ENCODE measurements at places on chromosomes 7 and 10.

GRCh38 chr7:25031432-25031831 lies 51.5 kb upstream of the OSBPL3 start:
- DNase-seq: no peak

- no peak for DNase-seq
Observed at GRCh38 chr10:33160151-33160550, 174.3 kb downstream of the NRP1 start.

DNA sequence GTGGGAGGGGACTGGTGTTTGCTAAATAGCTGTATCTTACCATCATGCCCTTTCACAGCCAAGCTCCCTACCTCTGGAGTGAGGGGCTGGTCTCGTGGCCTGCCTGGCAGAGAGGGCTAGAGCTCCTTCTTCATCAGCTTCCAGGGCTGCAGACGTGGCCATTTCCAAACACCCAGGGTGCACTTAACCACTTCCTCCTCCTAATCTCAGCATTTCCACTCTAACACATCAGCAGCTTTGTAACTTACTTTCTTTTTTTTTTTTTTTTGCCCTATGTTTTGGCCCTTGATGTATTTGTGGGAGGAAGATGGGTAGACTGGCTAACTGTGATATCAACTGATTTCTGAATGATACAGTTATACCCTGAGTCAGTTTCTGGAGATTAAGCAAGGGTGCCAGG lies 27.4 kb downstream of the LRRC4 start:
- DNase-seq: no peak

DNA sequence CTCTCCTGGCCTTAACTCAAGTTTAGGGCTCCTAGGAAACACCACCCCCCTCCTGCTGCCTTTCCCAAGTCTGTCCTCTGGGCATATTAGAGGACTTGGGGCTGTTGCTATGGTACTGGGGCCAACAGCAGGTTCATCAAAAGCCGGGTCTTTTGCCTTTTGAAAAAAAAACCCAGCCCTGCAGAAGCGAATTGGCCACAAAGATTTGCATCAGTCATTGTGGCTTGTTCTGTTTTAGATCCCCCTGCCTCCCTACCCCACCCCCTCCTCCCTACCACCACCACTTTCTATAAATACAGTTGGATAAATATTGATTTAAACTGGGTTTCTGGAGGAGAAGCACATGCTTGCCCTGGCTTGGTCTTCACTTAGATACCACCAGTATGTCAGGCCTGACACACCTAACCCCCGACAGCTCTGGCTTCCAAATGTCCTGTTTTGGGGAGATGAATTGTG lies 7.0 kb downstream of the MXI1 start:
- no peak for DNase-seq

GRCh38 chr10:43160921-43161255 lies 22.6 kb downstream of the CSGALNACT2 start:
- no peak for DNase-seq

DNA sequence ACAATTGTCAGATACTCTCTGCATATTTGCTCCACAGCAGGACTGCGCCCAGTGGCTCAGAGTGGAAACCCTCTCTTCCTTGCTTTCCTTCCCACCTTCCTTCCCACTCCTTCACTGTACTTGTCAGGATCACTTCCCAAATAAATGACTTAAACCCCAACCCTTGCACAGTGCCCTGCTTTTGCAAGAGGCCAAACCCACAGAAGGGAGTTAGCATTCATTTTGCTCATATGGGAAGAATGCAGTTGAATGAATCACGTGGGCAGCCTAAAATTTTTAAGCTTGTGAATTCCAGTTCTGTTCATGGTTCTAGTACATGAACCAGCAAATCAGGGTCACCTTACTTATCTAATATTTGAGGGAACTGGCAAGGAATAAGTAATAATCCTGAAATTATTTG lies 47.7 kb upstream of the SFMBT2 start:
- no peak for DNase-seq

DNA sequence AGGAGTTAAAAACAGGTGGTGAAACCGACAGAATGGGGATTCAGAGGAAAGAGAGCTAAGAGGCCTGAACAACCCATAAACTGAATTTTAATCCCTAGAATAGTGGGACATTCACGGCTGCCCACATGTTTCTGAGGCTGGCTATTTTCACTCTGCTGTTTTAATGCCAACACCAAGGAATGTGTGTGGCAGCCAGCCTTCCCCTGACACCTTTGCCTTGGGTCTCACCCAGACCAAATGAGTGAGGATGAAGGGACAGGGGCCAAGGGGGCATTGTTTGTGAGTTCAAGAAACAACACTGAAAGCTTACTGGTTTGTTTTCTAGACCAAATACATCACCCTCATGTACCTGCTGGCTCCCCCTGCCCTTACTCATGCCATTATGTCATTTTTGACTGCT lies 164.3 kb downstream of the JAZF1 start:
- no peak for DNase-seq

- no peak for DNase-seq
Observed at GRCh38 chr7:140161047-140161446, 15.7 kb downstream of the KDM7A start.

DNA sequence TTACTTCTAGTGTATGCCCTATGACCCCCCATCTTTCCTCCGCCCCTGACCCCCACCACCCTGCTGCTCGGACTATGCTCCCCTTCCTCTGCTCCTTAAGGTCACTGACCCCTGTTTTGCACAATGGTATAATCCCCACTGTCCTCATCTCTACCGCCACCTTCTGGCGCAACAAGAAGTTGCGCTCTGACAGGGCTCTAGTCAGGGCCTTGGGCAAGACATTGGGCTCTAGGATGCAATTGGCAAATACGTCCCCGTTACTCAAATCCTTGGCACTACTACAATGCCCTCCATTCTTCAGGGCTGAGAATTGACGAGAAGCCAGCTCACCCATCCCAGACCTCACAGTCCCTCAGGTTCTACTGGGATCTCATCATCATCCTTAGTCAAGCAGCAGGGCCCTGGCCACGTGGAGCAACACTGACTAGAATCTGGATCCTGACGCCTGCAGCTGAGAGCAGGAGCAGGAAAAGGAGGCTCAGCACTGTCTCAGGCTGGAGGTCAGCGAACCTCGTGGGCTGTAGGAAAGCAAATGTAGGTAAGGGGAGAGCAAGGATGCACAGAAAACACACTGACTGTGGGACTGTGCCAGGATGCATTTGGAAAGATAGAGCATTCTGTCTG lies 10.6 kb downstream of the LRIT2 start:
- no peak for DNase-seq

- no peak for DNase-seq
Observed at GRCh38 chr7:50696810-50697582, 85.7 kb downstream of the GRB10 start.

DNA sequence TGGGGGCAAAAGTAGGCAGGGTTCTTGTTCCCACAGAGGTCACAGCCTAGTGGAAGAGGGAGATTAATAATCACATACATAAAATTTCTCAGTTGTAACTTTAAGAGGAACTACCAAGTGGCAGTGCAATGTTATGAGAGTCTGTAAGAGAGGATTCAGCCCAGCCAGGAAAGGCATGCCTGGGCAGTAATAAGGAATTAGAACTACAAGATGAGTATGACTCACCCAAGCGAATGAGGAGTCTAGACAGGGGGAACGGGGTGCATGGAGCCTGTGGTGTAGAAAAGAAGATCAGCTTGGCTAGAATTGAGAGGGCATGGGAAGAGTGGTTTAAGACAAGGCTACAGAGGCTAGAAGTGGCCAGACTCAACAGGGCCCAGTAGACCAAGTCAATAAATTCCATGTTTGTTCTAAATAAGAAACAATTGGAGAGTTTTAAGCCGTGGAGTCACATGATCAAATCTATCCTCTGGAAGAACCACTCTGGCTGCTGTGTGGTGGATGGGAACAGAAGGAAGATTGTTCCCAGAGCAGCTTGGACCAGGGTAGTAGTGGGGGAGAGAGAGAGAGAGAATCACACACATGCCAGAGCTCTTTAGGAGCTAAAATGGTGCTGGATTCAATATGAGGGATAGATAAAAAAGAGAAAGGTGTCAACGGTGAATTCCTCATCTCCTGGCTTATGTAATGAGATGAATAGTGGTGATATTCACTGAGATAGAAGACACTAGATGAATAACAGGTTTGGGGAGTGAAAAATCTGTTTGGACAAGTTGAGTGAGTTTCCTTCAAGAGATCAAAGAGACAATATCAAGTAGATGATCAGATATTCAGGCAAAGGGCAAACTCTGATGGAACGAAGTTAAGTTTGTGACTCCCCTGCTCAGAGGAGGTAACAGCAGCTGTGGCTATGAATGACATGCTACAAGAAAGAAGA lies 265.1 kb downstream of the FGFR2 start:
- no peak for DNase-seq

- no peak for DNase-seq
Observed at GRCh38 chr7:65967361-65968155, 14.5 kb downstream of the GUSB start.

GRCh38 chr10:16816171-16816570 lies 1.1 kb downstream of the RSU1 start:
- DNase-seq: no peak

DNA sequence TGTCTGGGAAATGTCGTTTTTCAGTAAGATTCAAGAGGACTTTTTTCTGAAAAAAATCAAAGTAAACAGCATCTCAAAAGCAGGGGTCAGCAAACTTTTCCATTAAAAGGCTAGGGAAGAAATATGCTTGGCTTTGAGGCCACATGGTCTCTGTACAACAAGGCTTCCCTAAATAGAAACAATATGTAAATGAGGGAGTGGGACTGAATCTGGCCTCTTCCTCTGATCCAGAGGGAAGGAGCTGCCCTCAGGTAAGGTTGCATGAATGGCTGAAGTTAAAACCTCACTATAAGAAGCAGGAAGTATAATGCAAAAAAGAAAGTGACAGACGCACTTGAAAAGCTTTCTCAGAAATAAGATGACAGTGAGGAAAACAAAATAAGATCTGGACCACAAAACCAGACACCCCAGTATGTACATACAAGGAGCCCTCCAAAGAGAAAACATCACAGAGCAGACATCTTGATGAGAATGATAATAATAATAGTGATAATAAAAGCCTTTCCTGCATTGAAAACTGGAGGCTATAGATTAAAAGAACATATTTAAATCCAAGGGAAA lies 115.2 kb downstream of the PLXNA4 start:
- DNase-seq: no peak

- no peak for DNase-seq
Observed at GRCh38 chr7:118918556-118918955, 694.1 kb downstream of the ANKRD7 start.

DNA sequence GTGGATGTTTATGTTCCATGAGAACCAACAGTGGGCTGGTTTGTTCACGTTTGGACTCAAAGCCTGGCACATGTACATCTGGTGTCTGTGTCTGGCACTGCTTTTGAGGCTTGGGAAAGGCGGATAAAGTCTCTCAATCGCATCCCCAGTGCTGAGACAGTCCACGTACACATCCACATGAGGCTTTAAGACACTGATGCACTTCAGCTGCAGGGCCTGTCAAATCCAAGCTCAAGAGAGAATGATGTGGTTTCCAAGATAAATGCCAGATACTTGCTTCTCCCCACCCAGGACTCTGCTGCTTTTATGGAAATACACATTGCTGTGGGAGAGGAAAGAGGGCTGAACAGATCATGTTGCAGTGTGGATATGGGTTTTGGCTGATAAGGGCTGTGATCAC lies 178.4 kb downstream of the ADARB2 start:
- no peak for DNase-seq

GRCh38 chr10:122671355-122671754 lies 28.3 kb downstream of the C10orf120 start:
- no peak for DNase-seq

DNA sequence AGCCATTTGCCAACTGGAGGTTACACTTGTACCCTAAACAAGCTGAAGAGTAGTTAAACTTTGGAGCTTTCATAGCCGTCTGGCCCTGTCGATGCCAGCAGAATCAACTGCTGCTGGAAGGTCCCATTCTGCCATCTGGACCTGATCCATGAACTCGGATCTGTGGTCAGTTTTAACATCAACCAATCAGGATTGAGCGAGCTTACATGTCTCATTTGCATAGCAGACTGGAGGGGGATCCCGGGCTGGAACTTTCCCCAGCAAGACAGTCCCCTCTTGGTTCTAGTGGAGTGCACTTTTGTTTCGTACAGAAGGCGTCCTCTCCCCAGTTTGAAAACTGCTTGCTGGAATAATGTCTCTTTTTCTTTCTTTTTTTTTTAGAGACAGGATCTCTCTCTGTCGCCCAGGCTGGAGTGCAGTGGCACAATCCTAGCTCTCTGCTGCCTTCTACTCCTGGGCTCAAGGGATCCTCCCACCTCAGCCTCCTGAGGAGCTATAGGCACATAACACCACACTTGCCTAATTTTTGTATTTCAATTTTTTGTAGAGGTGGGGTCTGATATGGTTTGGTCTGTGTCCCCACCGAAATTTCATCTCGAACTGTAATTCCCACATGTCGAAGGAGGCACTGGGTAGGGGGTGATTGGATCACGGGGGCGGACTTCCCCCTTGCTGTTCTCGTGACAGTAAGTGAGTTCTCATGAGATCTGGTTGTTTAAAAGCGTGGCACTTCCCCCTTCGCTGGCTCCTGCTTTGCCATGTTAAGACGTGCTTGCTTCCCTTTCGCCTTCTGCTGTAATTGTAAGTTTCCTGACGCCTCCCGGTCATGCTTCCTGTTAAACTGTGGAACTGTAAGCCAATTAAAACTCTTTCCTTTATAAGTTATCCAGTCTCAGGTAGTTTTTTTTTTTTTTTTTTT lies 42.8 kb upstream of the SEPHS1 start:
- DNase-seq: no peak
